ENCODE measurements at places on chromosomes 13 and 19.

DNA sequence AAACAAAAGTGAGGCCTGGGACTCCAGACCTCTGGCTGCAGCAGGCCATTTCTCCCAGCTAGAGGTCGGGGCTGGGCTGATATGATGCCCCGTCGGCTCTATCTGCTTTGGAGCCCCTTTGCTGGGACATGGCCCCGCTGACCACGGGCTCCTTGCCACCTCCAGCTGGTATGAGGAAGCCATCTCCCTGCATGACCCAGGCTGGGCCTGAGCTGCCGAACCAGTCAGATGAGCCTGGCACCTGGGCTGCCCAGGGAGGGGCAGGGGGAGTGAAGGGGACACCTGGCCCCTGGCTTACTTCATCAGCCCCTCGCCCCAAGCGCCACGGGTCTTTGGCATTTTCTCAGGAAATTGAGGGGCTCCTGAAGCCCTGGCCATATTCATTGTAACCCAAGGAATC is 7.8 kb downstream of the ZSWIM4 start:
- DNase-seq, result no peak

- DNase-seq, result no peak
These were observed 51.1 kb downstream of the HSPH1 start for GRCh38 chr13:31110617-31111016.

- no peak for DNase-seq
These were observed 5.6 kb upstream of the AMH start for GRCh38 chr19:2243274-2244124.

DNA sequence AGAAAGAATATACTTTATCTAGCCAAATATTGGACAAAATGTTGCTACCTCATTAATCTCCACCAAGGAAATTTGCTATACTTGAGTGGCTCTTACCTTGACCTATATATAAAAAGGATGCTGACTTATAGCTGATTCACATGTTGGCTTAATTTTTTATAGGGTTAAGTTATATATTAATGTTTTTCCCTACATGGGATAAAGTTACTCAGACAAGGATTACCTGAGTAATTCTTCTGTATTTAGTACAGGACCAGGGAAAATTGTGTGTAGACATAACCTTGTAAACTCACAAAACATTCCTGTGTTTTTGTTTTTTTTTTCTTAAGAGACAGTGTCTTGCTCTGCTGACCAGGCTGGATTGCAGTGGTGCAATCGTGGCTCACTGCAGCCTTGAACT is 30.6 kb upstream of the SOHLH2 start:
- no peak for DNase-seq
